Stimulated activated CD4-positive, alpha-beta T cell treated with anti-CD3 and anti-CD28 coated beads, Interleukin-1b, Interleukin-23, amount 100 ng/mL, for 48 hours (primary cell): ENCODE measurements at places on chromosomes 1 and 21.

DNA sequence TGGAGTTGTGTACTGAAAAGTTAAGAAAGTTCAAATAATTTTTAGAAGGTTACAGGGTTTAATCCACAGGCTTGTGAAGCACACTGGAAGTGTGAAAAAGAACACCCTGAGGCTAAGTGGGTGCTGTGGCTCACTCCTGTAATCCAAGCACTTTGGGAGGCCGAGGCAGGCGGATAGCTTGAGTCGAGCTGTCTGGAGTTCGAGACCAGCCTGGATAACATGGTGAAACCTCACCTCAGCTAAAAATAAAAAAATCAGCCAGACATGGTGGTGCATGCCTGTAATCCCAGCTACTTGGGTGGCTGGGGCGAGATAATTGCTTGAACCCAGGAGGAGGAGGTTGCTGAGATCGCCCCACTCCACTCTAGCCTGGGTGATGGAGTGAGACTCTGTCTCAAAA lies 9.8 kb downstream of the TXNIP start:
- no peak for DNase-seq

GRCh38 chr1:27915082-27915575 lies 19.7 kb upstream of the SMPDL3B start:
- DNase-seq = no peak

GRCh38 chr1:6628971-6629479 lies 4.4 kb downstream of the THAP3 start:
- DNase-seq = no peak

- no peak for DNase-seq
These were observed 242.7 kb upstream of the ADAMTS5 start for GRCh38 chr21:27209546-27209945.

- no peak for DNase-seq
These were observed 10.7 kb downstream of the DDAH1 start for GRCh38 chr1:85454214-85454613.

- no peak for DNase-seq
These were observed 228.9 kb upstream of the RGS18 start for GRCh38 chr1:191929383-191929782.

GRCh38 chr1:94258873-94259331 lies 21.5 kb upstream of the ARHGAP29 start:
- no peak for DNase-seq

DNA sequence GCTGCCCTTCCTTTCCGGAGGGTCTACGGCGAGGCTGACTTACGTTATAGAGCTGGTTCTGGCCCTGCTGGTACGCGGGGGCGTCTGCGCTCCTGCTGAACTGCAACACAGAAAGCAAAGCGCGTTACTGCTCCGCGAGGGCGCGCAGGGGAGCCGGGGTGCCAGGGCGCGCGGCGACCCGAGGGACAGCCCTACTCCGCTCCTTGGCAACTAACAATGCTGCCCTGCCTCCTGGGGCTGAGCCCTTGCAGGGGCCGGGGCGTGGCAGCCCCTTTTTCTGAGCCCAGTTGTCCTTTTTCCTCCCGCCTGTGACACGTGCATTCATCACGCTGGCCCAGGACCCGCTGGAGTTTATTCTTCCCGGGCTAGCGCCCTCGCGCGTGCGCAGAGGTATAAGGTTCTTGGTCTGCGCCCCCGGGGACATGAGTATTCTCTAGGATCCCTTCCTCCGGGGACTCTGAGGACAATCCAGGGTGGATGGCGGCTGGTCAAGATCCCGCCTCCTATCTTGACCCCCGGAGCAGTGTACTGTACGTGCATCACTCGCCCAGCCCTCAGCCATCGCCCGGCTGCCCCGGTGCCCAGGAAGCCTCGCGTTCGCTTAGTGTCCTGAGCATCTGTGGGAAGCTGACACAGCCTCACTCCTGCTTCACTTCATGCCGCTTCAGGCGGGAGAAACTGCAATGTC lies 78.9 kb downstream of the CD247 start:
- no peak for DNase-seq

DNA sequence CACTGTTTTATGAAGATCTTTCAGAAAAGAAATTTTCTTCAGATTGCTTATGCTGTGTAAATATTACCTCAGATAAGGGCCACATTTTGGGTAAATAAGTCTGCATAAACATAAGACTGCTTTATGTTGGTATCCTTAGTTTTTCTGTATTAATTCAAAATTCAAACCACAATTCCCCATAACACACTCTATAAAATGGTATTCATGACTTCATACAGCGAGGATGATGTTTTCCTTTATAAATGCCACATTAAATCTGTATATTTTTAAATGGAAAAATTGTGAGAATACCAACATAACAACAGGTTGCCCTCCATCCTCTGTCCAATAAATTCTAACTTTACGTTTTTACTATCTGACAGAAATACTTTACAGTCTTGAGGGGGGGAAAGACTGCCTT lies 248.7 kb upstream of the CXADR start:
- DNase-seq = no peak

GRCh38 chr1:188904201-188904600 lies 1573.5 kb downstream of the BRINP3 start:
- no peak for DNase-seq

GRCh38 chr1:94100785-94101612 lies 19.9 kb downstream of the ABCA4 start:
- DNase-seq = no peak
